ENCODE measurements at places on chromosomes 12 and 14.

DNA sequence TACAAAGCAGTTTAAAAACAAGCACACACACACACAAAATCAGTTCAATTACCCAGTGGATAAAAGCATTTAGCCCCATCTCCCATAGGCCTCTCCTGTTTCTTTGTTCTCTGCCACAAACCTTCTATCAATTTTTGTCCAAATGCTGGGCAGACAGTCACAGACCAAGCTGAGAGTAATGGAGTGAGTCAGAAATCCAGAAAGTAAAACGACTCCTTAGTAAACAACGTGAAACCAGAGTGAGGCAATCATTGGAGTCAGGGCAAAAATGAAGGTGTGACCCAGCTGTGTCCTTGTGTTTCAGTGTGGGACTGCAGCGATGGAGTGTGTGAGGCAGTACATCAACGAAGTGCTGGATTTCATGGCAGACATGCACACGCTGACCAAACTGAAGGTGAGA, 102.0 kb downstream of the PRIMA1 start:
- no peak for DNase-seq

- no peak for DNase-seq
These were observed 6.4 kb downstream of the SLC2A13 start for GRCh38 chr12:40099423-40099853.

DNA sequence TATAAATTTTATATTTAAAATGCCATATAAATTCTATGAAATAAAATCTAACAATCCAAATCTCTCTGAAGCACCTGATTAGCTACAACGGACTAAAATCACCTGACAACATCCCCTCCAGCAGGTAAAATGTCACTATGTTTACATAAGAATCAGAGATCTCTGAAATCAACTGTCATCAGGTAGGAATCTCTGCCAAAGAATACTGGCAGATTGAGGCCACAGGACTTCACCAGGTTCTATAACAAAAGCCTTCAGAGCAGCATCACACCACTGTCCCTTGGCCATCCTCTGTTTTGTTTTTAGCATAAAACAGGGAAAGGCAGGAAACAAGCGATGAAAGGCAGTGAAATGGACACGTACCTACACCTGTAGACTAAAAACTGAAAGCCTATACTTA, 22.1 kb downstream of the FGD6 start:
- DNase-seq, result no peak

- DNase-seq, result no peak
These were observed 46.5 kb upstream of the PRIMA1 start for GRCh38 chr14:93834699-93835371.

GRCh38 chr12:99745121-99745520, 97.6 kb downstream of the GARIN6 start:
- no peak for DNase-seq
